ENCODE measurements at places on chromosomes 5 and 9.

DNA sequence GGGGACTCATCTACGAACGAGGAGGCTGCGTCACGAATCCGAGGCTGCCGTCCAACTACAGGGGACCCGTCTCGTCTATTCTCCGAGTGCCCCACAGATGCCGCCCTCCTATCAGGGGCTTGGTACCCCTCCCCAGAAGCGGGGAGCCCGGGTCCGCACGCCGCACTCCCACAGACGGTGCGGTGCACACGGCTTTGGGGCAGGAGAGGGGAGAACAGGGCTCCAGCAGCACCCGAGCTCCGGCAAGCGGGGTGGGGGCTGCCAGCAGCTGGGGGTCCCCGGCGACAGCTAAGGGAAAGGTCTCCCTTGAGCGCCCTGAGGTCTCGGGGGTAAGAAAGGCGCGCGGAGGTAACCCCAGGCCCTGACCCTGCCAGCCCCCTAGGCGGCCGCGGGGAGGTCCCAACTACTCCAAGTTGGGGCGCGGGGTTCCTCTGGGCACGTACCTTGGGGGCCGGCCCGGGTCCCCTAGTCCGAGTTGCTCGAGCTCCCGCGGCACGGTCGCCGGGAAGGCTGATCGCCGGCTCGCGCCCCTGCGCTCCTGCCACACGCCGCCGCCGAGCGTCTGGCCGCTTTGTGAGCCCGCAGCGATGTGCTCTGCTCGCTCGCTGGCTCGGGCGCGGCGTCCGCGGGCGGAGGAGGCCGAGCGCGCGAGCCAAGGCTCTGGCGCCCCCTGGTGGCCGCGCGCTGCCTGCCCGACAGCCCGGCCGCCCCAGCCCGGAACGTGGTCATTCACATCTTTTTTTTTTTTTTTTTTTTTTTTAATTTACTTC lies at the start of gene SPOCK1:
TSS of gene SPOCK1 (minus strand) at position 591 of the 770 bp plus-strand sequence.
- DNase-seq = no peak

DNA sequence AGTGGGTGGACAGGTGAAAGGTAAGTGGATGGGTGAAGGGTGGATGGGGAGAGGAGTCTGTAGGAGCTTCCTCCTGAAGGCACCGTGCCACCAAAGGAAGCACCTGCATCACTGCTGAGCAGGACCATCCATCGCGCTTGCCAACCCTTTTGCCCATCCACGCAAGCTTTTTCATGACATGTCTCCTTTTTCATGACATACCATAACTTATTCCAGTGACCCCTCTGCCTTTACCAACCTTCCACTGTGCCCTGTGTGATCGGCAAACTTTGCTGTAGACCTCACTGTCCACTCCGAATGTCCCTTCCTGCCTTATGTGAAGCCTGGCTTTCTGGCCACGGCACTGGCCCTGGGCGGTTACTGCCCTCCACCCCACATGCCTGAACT lies 13.4 kb downstream of the FLT4 start:
- DNase-seq = no peak

- DNase-seq = no peak
Measured at GRCh38 chr9:77957652-77958051, 74.0 kb downstream of the GNAQ start.

DNA sequence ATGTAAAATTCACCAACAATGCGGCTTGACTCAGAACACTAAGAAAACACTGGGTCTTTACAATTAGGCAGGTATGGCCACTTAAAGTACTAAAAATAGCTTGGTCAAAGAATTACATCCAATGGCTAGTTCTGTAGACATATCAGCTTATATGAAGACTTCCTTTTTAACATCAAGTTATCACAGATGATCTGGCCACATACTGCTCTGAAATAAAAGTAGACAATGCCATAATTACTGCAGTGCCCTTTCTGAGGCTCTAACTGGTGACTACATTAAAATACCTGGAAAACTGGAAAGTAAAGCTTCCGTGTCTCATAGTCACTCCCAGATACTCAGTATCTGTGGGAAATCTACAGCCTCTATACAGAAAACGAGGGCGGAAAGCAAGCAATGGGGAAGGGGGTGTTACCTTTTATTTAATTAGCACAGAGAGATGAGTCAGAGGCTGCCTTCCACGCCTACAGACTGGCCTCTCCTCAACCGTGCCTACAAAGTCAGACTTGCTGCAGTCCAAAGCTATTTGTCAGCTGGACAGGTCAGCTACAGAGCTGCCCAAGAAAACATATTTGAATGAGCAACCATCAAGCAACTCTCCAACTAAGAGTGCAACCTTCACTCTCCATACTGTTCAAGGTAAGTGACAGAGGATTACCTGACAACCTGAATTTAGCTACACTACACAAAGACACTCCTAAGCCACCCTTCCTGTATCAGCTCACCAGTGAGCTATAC lies 8.7 kb downstream of the SERINC5 start:
- DNase-seq = no peak

DNA sequence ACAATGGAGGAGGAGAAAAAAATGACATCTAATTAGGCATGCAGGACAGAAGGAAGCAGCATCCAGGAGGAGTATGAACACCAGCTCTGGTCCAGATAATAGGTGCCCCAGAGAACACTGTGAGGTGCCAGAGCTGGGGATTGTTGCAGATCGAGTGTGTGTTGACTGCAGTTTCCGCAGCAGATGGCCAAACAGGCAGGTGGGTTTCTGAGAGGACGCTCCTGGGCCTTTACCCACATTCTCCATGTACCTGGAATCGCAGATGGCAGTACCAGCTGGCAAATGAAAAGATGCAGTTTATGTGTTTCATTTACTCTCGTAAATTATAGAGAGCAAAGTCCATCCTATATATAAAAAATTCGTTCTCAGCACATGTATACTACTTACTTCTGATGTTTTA lies 182.2 kb upstream of the ISL1 start:
- no peak for DNase-seq

- no peak for DNase-seq
Measured at GRCh38 chr9:89014153-89014552, 22.9 kb downstream of the S1PR3 start.

DNA sequence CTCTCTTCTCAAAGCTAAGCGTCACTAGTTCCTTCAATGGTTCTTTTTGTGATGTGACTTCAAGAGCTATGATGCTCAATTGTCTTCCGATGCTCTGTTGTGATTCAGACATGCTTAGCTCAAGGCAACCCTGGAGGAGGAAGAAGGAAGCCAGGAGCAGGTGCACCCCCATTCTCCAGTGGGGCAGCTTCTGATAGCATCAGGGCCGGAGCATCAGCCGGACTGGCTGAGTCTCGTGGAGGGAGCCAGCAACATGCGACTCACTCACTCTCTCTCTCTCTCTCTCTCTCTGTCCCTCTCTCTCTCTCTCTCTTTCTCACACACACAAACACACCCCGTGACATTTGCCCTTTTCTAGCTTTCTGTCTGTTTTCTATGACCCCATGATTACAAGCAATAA lies 140.2 kb downstream of the HSD17B3 start:
- no peak for DNase-seq

DNA sequence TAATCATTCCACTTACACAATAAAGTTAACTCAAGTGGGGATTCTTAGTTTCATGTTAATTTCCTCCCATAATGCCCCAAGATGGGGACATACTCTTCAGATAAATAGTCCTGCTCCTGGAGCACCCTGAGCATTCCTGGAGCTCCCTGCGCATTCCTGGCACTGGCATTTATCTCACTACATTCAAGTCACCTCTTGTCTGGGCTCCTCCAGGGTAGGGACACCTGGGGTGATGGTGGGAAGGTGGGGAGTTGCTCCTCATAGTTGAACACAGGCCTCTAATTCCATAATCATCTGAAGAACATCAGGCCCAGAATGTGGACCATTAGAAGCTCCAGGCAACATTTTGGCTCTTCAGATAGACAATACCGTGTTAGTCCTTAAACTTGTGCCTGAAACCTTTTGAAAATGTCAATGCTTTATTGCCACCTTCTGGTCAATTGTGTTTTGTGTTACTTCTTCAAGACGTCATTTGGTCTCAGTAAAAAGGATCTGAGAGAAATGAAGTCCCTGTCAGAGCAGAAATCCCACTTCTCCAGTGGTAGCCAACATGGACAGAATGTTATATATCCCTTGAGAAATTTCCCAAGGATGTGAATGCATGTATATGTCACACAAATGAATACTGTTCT lies 14.2 kb upstream of the AGGF1 start:
- DNase-seq = no peak

DNA sequence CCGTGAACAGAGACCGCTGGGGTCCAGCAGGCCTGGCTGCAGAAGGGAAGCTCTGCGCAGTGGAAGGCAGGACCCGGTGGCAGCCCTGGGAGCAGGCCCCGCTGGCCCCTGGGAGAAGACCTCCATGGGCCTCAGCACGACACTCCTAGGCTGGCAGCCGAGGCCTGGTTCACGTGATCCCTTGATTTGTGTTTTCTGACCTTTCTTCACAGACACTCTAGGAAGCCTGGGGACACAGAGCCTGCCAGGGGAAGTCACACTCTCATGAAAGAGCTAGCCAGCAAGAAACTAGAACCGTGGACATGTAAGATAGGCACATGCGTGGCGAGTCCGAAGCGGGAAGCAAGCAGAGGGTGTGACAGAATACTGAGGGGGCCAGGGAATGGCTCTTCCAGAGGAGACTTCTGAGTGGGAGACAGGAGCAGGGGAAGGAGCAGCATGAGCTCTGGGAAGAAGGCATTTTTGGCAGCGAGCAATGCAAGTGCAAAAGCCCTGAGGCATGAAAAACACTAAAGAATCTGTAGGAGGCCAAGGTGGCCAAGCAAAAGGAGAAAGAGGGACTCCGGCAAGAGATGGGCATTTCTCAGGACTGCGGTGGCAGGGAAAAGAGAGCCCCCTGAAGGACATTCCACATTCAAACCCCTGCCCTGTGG lies 26.6 kb upstream of the IL17B start:
- DNase-seq = no peak

DNA sequence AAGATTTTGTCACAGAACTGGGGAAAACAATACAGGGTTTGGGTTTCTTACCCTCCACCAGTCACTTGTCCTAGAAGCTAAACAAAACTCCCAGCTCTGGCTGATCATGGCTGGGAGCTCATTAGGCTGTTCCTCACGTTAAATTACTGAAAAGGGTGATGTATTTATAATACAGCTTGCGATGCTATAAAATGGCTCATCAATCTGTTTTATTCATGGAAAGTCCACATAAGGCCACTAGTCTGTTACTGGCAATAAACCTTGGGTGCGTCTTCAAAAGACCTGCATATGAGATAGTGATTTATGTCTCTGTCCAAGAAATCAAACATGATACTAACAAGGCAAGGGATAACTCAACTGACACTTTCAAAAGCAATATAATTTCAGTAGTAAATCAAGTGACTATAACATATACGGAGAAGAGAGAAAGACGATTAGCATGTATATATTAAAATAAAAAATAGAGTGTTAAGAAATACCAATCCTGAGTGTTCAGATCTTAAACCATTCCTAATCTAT lies 219.0 kb downstream of the BNC2 start:
- no peak for DNase-seq

- DNase-seq = no peak
Measured at GRCh38 chr5:170818232-170818631, 34.7 kb downstream of the GABRP start.

GRCh38 chr5:181191526-181192336 lies 13.3 kb downstream of the TRIM7 start:
- no peak for DNase-seq

- no peak for DNase-seq
Measured at GRCh38 chr9:91151718-91152095, 210.0 kb downstream of the AUH start.

DNA sequence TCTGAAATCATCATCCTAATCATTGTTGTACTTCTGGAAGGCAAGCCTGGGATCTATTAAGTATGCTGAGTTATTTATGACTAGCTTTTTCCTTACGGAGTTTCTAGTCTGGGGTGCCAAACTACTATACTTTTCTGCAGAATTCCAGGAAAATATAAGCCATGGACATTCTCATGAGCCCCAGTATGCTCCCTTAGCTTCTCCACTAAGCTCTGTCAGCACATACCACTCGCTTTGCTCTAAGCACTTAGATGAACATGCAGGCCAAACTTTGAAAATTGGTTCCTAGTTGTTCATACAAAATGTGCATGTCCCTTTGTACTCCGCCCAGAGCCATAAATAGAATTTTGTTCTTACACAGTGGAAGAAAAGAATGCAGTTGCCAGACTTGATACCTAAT lies 284.6 kb downstream of the ARRDC3 start:
- DNase-seq = no peak

GRCh38 chr5:122727112-122727541 lies 47.8 kb upstream of the SNX2 start:
- DNase-seq = no peak

DNA sequence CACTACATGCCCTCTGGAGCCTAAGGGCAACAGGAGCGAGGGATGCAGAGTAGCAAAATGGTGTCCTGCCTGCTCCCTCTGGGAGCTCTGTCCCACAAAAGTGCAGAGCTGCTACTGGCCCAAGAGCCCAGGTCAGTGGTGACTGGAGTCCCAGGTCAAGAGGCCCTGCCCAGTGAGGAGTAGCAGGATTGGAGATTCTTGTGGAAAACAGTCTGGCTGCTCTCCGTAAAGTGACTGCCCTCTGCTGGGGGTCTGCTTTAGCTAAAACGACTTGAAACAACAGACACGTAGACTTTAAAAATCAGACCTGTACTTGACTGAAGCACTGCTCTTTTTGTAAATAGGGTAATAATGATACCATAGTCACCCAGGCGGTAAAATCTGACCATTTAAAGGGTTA lies 917.0 kb downstream of the MAT2B start:
- no peak for DNase-seq

DNA sequence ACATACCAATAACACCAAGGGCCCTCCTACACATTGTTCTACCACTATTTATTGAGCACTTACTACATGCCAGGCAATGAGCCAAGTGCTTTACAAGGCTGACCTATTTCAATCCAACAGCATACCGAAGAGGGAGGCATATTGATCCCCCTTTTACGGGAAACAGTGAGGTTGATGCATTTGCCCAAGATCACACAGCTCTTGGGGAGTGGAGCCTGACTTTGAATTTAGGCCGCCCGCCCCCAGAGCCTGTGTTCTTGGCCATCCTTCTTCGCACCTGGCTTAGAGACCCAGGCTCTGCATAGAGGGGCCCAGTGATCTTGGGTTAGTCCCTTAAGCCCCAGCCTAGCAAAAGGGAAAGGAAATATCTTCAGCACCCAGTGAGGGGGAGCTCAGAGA lies 158.1 kb upstream of the IER5L start:
- no peak for DNase-seq

GRCh38 chr9:101372327-101373118 lies 12.3 kb downstream of the BAAT start:
- no peak for DNase-seq

DNA sequence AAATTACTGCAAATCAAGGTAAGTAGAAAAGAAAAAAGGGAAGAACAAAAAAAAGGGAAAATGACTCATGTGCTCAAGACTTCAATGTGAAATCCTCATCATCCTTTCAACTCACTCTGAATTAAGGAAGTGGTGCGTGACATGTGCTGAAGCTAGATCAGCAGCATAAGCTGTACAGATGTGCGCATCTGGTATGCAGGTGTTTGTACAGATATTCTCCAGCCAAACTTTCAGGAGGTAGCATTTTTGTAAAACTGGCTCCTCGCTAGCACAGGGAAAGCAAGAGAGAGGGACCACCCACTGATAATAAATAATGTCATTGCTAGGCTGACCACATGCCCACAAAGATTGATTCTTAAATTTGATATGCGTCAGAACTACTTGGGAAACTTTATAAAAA lies 253.9 kb upstream of the RGMB start:
- DNase-seq = no peak

Data from SIG-M5 (cell line).